ENCODE measurements at places on chromosomes 5 and 9.

GRCh38 chr5:44603496-44604272 is 205.1 kb upstream of the MRPS30 start:
- DNase-seq = no peak

- DNase-seq = no peak
Measured at GRCh38 chr5:67115246-67115645, 81.4 kb downstream of the CD180 start.

DNA sequence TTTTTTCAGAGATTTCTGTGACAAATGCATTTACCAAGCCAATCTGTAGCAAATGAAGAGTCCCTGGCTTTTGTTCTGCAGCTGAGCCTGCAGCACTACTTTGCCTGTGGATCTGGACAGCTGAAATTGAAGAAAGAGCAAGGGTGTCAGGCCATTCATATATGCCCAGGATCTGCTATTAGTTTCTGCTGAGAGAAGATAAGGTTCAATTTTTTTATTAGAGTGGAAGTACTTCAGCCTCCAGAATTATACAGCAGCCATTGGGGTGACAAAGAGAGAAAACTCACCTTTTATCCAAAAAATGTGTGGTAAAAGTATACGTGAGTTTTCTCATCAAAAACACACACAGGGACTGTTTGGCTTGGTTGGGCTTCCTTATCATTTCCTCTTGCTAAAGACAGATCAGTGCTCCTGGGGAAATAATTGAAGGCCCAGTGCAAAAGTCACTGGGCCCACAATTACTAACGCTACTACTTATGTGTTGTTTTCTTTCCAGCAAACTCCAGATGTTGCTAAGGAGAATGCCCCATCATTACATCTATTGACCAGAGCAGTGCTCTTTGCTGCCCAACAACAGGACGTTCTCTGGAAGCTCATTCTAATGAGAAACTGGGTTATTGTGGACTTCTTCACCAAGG is 138.6 kb downstream of the CEMIP2 start:
- DNase-seq = no peak

DNA sequence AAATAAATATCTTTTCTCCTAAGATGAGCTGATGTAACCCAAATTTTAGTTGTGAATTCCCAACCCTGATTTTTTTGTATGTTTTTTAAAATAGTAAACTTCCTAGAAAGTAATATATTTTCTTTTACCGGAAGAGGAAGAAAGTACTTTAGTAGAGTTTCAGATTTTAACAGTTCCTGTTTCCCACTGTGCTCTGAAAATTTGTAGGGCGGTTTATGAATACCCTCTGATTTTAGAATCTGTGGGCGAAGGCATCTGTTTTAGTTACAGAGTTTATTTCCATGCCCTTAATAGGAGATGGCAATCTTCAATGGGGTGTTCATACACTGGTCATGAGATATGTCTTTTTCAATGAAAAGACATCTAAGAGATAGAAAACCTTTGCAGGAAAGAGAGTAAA is 3.7 kb upstream of the HOMER1 start:
- no peak for DNase-seq

- no peak for DNase-seq
Measured at GRCh38 chr5:117859176-117859575, 1129.2 kb downstream of the DTWD2 start.

GRCh38 chr9:88748566-88749261 is 213.7 kb downstream of the NXNL2 start:
- no peak for DNase-seq

DNA sequence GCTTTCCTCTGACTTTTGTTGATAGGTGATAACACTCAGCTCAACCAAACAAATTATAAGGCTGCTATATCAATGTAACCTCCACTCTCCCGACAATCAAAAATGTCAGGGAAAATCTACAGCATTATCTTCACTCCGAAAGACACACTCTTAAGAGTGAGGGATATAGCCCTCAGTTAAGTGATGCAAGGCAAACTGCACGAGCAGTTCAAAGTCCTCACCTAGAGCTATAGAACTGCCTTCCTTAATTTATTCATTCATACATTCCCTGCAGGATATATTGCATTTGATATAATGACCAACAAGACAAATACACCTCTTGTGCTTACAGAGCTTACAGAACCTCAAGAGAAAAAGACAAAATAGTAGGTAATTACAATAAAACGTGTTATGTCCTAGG is 378.1 kb downstream of the ELAVL2 start:
- no peak for DNase-seq

DNA sequence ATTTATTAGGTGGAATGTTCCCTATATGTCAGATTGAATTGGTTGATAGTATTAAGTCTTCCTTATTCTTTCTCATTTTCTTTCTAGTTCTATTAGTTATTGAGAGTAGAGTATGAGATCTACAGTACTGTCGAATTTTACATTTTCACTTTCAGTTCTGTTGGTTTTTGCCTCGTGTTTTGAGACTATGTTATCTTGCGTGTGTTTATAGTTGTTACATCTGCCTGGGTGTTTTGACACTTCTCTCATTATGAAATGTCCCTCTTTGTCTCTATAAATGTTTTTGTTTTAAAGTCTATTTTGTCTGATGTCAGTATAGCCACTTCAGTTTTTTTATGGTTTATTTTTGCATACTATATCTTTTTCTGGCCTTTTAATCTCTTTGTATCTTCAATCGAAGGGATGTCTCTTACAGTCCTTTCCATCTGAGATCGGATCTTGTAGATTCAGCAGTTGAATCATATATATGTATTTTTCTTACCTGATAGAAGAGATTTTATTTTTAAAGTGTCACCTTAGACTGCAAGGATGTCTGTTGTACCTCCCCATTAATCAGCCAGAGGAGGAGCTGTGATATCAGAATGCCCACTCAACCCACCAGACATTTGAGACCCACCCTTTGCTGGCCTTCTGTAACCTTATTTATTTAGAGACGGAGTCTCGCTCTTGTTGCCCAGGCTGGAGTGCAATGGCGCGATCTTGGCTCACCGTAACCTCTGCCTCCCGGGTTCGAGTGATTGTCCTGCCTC is 20.7 kb downstream of the EHMT1 start:
- DNase-seq = no peak

DNA sequence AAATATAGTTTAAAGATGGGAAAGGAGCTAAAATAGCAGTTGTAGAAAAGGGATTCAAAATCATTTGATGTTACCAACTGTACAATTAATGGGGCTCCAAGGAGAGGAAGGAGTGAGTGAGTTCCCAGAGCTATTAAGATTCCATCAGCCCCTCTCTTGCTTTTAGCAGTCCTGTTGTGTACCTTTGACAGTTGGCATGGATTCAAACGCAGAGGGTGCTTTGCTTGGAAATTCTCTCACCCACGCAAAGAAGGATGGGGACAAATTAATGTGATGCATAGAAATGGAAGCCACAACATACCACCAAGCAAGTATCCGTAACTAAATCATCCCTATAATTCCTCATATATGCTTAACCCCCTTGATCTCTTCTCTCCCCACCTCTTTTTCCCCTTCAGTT is 461.3 kb downstream of the EBF1 start:
- DNase-seq = no peak

- DNase-seq = no peak
Measured at GRCh38 chr9:35675732-35676392, 2.1 kb downstream of the CA9 start.

DNA sequence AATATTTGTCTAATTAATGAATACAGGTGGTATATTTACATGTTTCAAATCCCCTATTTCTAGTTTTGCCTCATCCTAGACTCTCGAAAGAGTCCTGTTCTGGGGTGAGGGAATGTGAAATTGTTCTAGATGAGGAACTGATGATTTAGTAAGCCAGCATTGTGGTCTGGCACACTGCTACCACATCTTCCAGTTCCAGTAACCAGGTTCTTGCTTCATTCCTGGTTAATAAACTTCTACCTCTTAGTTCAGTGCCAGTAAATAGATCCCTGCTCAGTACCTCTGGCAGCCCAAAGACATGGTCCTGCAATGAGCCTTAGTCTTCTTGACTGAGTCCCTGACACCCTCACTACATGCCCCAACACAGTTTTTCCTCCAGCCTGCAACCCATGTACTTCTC is 207.7 kb downstream of the SREK1 start:
- no peak for DNase-seq

DNA sequence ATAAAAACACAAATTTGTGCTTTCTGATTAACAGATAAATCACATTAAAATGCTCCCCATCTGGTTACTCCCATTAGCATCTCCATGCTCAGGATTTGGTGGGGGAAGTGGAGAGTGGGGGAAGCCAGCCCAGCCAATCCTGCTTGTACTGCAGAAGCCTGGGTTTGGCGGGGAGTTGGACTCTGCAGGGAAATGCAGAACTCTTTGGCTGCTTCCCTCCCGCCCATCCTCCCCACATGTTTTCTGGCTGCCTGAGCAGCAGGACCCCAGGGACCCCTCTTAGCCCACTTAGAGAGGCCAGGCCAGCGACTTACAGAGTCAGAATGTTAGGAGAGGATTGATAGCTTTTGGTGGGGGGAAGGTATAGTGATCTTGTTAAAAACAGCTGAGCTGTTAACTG is 59.5 kb upstream of the FOXI1 start:
- DNase-seq = no peak

GRCh38 chr9:132609829-132610228 is 27.4 kb downstream of the BARHL1 start:
- no peak for DNase-seq

- DNase-seq = no peak
Measured at GRCh38 chr5:127254729-127255284, 35.8 kb upstream of the MEGF10 start.

DNA sequence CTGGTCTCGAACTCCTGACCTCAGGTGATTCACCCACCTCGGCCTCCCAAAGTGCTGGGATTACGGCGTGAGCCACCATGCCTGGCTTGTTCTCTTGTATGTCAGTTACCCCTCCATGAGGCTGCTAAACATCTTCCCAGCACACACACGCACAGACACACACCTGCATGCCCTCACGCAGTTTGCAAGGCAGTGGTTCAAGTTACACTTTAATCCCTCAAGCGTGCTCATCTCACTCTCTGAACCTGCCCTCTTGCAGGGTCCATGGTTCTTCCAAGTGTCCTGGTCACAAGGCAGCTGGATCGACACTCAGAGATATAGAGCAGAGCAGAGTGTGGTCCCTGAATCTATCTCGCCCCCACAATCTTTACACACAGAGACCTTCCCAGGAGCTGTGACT is 34.1 kb upstream of the RUFY1 start:
- DNase-seq = no peak

DNA sequence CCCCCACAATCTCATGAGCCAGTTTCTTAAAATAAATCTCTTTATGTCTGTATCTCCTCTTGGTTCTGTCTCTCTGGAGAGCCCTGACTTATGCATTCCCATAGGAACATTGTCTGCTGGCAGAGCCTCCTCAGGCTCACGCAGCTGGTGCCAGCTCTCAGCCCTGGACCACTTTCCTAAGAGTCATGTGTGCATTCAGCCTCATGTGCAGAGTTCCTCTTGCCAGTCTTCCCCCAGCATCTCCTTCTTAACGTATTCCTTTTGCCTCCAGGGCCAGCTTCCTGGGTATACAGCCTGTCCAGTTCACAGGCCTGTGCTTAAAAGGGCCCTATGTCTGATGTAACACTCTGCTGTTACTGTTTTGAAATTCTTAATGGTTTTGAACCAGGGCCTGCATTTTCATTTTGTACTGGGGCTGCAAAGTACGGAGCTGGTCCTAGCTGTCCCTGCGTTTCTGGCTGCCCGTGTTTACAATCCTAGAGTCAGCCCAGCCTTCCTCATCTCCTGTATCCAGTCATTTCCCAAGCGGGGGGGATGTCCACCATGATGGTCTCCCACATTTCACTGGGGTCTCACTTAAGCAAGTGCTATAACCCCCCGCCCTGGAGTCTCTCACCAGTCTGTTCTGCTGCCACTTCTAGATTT is 18.1 kb downstream of the ANKRD33B start:
- DNase-seq = no peak

DNA sequence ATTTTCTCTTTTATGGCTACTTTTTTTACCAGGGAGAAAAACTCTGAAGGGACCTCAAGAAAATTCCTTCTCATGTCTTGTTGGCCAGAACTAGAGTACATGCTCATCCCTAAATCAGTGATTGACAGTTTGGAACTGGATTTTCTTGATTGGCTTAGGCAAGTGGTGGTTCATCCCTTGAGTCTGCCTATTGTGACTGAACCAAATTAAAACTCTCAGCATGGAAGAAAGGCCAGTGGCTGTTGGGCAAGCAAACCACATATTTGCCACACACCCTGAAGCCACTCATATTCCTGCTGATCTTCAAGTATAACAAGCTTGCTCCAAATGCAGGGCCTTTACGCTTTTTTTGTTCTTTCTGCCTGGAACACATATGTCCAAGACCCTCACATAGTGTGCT is 7.2 kb upstream of the HOMER1 start:
- DNase-seq = no peak

DNA sequence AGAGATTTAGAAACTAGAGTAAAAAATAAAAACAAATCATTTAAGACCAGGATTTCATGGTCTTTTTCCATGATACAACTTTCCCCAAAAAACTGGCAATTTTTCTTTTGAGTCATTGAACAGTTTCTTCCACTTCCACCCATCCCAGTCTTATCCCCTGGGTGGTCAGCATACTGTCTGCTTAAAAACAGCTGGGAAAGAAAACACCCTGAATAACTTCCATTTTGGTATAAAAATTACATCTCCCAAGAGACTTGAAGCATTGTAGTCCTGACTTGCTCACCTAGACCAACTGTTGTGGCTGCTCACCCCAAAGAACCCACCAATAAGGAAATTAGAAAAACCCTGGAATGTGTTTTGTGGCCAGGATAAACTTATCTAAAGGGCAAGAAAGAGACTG is 731.3 kb downstream of the NR2F1-AS1 start:
- DNase-seq = no peak

GRCh38 chr5:98004463-98004862 is 769.0 kb upstream of the RGMB start:
- DNase-seq = no peak

DNA sequence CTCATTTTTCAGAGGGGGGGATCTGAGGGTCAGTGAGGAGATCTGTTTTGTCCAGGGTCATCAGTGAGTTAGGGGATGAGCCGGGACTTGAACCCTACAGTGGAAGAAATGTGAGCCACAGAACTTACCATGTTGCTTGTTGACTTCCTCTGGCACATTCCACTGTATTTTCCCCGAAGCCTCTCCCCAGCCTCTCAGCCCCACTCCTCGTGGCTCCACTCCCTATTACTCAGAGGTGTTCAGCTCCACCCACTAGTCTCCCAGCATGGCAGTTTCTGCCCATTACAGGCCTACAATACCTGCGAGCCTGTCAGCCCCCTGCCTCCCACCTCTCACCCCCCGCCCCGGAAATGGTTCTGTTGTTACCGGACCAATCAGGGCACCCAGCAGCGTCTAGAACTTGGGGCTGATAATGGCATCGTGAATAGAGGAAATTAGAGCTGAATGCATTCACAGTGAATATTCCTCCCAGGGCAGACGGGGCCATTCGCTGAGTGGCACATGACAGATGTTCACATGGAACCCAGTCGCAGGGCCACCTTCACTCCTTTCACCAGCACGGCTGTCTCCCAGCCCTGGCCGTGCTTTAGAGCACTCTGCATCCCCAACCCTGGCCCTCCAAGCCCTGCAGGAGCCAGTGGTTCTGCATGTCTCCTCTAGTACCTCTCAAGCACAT is 81.6 kb downstream of the KCNIP1 start:
- no peak for DNase-seq

GRCh38 chr5:5141339-5141599 is 1.1 kb downstream of the ADAMTS16 start:
- no peak for DNase-seq

- no peak for DNase-seq
Measured at GRCh38 chr5:166823360-166823759, 1468.1 kb upstream of the WWC1 start.

Measured in stimulated activated CD4-positive, alpha-beta T cell treated with anti-CD3 and anti-CD28 coated beads, Interleukin-1b, Interleukin-23, amount 100 ng/mL, for 24 hours (primary cell).